Cerebellum (tissue), 4 donors: ENCODE measurements at places on chromosomes 16 and 17.

- DNase-seq: no peak
These were observed 22.4 kb downstream of the GAA start for GRCh38 chr17:80123791-80124190.

DNA sequence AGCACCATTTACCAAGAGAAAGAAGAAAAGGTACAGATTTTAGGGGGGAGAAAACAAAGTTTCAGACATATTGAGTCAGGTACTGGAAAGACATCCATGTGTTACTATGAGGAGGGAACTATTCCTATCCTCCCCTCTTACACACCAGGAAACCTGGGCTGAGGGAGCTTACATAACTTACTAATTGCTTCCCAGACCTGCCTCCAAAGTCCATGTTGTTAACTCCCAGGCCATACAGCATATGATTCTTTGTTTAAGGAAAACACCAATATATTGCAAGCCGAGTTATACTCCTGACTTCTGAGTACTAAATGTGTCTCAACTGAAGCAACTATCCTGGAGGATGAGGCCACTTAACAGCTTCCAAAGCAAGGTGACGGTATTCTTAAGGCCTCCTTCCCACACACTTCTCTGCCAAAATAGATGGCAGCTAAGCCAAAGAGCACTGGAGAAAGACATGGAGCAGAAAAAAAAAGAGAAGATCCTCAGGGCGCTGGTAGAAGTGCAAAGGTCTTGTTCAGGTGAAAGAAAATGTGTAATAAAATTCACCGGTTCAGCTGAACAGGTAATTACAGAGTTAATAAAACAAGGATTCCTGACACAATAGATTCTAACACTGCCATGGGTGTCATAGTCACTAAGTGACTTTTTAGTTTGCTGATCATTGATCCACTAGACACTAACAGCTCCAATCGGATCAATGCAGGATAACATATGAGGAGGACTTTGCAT lies 151.1 kb downstream of the SKAP1 start:
- no peak for DNase-seq

DNA sequence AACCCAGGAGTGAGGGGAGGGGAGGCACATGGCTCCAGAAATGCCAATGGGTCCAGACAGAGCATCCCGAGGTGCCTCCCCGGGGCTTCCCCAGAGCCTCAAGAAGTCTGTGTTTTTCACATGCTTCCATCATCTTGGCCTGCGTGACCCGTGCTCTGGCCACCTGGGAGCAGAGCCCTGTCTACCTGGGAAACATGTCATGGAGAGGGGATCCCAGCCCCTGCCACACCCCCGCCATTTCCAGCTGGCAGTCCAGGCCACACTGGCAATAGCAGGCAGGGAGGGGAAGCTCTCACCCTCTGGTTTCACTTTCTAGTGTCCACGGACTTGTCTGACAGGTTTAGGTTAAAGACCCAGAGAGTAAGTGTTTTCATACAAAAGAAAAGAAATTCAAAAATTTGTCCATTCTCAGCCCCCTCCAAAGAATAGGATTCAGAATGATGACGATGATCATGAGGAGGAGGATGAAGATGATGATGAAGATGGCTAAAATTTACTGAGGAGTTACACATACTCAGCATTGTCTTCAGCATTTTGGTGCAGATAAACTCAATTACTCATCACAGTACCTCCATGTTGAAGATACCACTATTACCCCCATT lies 9.0 kb downstream of the SMIM5 start:
- DNase-seq: no peak

GRCh38 chr16:543301-544164 lies 16.0 kb downstream of the CAPN15 start:
- no peak for DNase-seq

DNA sequence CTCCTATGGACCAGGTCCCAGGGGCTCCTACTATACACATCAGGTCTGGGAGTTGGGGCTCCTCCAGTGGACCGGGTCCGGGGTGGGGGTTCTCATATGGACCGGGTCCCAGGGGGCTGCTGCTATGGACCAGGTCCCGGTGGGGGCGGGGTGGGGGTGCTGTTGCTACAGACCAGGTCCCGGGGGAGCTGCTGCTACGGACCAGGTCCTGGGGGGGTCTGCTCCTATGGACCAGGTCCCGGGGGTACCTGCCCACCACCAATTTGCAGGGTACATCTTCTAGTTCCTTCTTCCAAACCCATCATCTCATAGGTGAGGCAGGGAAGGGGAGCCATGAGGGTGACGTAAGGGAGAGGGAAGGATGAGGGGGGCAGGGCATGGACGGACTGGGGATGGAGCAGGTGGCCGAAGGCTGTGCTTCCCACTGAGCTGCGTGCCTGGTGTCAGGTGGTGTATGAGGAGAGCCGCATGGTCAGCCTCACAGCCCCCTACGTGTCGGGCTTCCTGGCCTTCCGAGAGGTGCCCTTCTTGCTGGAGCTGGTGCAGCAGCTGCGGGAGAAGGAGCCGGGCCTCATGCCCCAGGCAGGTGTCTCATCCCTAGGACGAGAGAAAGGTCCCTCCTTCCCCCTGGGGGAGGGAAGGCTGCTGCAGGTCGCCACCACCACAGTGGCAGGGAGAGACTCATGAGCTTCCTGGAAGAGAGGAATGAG lies 6.6 kb downstream of the ENDOV start:
- DNase-seq: no peak

DNA sequence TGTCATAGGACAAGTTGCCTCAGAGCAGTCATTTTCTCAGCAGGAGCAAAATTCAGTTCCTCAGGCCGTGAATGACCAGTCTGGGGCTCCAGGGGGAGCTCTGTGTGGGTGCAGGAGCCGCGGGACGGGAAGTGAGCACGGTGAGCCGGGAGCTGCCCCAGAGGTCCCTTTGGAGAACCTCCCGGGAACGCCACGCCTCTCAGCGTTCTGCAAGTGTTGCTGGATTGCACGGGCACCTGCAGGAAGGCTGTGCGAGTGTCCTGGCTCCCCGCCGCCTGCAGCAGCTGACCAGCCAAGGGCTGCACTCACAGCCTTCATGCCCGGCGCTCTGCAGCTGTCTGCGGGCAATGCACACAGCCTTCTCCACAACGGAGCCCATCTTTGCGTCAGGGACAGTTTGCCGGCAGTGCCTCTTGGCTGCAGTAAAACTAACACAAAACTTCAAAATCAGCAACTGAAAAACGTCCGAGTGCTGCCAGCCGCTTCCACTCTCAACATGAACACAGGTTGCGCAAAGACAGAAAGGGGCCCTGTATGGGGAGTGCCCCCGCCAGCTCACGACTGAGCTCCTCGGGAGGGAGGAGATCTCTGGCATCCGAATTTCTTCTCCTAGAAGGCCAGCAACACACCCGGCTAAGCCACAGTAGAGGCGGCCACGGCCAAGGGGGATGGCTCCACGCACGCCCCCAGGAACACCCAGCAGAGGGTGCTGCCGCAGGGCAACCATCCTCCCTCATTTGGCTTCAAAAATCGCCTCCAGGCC lies 16.0 kb downstream of the NDUFAF8 start:
- DNase-seq: peak; percentile 44

- DNase-seq: no peak
These were observed 32.7 kb upstream of the SSTR2 start for GRCh38 chr17:73132085-73132492.

- no peak for DNase-seq
These were observed 5.5 kb upstream of the SLC7A5 start for GRCh38 chr16:87874639-87875427.

- peak; percentile 94 for DNase-seq
These were observed at the start of gene LSM12 for GRCh38 chr17:44066204-44066930. Gene LSM12, minus strand, starts transcription at chr17:44066671. Its CDS starts 84 bp downstream, at chr17:44066587.

GRCh38 chr16:51321251-51321650 lies 170.2 kb upstream of the SALL1 start:
- DNase-seq: no peak

- no peak for DNase-seq
These were observed 68.1 kb downstream of the RTN4RL1 start for GRCh38 chr17:1957037-1957436.

DNA sequence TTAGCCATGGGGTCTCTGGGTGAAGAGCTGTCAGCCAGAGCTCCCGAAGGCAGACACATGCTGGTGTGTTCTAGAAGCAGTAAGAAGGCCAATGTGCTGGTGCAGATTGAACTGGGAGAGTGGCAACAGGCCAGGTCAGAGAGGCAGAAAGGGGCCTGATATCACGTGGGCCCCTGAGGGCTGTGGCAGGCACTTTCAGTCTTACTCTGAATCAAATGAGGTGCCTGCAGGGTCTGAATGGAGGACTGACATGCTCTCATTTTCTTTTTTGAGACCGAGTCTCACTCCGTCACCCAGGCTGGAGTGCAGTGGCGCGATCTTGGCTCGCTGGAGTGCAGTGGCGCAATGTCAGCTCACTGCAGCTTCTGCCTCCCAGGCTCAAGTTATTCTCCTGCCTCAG lies 293.8 kb downstream of the ABCC12 start:
- DNase-seq: no peak

- no peak for DNase-seq
These were observed 24.3 kb downstream of the HLF start for GRCh38 chr17:55289106-55289446.

DNA sequence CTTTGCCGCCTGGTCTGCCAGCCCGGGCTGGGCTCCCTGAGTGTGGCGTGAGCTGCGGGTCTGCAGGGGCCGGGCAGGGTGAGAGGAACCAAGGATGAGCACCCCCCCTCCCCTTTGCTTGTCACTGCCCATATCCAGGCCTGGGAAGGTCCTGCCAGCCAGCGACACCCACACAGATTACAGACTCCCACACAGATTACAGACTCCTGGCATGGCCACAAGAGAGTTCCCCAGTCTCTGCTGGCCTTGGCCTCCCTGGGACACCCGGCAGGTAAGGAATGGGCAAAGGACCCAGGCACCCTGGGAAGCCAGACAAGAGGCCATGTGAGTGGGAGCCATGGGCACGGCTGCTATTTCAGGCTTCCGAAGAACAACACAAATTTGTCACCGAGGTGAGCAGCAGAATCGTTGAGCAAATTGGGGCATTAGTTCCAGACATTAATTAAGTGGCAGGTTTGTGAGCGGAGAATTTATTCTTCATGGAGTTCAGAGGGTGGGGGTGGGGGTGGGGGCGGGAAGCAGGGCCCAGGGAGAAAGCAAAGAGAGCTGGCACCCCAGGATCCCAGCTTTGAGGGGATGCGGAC lies 41.4 kb downstream of the SRCIN1 start:
- DNase-seq: no peak

GRCh38 chr17:917941-918740 lies 61.4 kb downstream of the NXN start:
- DNase-seq: no peak

- DNase-seq: no peak
These were observed 11.1 kb downstream of the PIMREG start for GRCh38 chr17:6455321-6455705.

DNA sequence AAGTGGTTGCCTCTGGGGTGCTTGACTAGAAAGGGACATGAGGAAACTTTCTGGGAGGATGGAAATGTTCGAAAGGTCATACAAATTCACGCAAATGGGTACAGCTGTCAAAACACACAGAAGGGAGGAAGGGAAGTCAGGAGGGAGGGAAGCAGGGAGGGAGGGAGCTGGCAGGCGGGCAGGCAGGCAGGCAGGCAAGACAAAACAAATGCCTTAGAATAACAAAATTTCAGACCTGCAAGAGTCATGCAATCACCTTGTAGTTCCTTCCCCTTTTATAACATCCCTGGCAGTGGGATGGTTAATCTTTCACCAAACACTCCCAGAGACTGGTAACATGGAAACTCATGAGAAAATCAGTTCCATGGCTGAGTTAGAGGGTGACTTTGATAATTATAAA lies 189.2 kb downstream of the STX8 start:
- DNase-seq: no peak

DNA sequence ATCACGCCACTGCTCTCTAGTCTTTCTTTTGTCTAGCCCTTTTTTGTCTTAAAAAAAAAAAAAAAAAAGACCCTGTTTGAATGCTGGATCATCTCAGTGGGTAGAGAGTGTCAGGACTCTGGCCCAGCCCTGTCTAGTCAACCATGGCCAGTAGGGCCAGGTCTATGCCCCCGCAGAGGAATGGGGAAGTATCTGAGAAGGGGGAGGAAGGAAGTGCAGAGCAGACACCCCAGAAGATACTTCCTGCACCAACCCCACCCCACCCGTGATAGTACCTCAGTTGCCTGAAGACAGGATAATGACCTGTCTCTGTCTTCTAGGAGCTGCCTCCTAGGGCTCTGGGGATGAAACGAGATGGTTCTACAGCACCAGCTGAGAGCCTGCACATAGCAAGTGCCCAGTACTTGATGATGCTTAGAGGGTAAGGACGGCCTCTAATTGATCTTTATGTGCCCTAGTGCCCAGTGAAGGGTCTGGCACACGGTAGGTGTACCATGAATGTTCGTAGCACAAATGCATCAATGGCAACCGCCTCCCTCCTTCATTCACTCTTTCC lies 55.4 kb downstream of the ABAT start:
- DNase-seq: no peak
